ENCODE measurements at places on chromosomes 6 and 20.
A peak's percentile ranks its signal among the peaks of the same experiment; 100 is the strongest.

DNA sequence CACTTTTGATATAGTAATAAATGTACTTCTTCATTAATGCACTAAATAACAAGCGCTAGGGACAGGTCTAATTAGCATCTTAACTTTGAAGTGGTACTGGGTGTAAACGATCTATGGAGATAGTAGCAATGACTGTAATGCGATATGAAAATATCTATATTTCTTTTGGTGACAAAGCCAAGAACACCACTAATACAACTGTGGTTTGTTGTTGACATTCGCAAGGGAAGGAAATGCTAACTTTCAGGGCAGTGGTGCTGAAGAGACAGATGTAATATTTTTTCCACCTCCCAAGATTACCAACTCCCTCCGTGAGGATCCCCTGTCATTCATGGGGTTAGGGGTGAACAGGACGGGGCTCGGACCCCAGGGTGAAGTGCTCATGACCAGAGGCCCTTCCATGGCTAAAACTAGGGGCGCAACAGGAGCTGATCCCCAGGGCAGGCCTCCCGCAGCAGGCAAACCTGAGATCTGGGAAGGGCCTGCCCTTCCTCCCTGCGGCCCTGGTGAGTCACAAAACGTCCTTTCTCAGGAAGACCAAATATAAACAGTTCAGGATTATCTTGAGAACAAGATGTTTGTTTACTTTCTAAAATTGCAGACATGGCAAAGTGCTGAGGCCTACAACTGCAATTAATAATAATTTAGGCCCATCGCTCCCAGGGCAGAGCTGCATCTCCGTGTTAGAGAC lies 65.0 kb upstream of the TOX2 start:
- no peak for DNase-seq

DNA sequence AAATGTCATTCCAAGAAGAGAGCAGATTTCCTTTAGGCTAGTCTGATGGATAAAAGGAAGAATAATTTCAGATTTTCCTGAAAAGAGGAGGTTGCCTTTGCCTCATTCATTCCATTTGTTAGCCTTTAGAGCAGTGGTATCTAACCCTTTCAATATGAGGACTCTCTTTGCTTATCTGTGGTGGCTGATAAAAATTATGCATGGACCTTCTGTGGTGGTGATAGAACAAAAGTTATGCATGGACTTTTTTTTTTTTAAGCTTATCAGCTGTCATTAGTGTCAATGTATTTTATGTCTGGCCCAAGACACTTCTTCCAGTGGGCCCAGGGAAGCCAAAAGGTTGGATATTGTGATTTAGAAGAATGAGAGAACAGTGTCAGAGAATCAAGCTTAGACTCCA lies 1.7 kb downstream of the TRIM39 start:
- DNase-seq = no peak

DNA sequence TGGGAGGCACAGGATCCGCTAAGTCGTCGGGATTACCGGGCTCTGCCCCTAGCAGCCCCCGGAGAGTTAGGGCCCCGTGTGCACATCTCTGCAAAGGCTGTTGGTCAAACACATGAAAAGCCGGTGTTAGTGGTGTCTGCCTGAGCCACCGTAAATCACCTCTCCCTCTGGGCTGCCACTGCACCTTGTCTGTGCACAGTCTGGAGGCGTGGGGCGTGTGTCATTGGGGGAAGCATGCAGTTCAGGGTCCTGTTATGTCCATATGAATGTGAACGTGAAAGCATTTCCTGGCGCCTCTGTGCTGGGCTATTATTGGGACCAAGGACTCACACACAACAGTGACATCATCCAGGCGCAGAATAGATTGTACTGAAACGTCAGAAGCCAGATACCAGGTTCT lies 305.6 kb downstream of the NRN1 start:
- DNase-seq = no peak

DNA sequence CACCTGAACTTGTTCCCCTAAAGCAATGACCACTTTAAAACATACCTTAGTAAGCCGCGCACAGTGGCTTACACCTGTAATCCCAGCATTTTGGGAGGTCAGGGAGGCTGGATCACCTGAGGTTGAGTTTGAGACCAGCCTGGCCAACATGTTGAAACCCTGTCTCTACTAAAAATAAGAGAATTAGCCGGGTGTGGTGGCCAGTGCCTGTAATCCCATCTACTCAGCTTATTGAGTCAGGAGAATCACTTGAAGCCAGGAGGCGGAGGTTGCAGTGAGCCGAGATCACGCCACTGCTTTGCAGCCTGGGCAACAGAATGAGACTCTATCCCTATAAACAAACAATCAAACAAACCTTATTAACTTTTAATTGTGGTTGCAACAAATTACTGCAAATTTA lies 1.6 kb upstream of the RAET1E start:
- DNase-seq = no peak

DNA sequence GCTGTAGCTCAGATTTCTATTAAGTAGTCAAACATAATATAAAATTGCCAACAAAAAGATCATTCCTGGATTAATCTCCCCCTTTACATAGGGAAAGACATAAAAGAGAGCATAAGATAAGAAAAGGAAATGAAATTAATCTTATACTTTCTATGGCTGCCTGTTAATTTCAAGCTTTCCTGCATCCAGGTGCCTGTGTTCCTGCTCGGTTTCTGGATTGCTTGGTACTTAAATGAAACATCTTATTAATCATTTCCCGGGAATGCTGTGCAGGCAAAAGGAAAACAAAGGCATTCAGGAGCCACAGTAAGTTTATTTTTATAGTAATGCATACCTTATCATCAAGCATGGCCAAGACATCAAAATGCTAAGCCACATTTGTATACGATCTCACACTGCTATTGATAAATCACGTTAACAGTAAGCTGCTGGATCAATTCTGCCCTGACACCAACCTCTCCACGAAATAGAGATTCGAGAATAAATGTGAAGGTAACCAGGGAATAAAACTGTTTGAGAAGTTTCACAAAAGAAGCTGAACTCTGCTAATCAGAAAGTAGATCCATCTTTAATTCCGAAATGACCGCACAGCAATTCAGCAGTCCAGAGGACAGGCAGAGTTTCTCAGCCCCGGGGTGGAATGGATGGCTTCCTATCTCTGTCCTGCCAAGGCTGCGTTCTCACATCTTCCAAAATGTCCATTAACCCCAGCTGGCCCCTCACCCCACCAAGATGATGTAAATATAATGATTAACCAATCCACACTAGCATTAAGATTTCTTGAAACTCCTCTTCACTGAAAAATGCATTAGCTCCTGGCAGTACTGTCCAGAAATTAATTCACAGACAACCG lies 32.6 kb upstream of the APCDD1L start:
- no peak for DNase-seq

DNA sequence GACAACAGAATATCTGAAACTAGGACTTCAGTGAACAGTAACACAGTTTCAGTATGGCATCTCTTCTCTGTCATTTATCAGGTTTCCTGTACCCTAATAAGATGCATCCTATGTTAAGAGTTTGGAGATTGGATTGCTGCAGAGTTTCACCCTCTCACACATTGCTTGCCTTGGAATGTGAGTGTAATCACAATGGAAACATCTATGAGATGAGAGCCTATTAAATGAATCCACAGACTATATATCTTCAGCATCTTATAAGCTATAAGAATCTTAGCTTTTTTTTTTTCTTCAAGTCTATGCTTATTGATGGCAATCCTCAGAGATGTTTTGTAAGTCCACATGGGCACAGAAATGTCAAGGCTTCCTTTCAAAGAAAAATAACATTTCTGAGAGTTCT lies 292.5 kb downstream of the PRKN start:
- DNase-seq = no peak

DNA sequence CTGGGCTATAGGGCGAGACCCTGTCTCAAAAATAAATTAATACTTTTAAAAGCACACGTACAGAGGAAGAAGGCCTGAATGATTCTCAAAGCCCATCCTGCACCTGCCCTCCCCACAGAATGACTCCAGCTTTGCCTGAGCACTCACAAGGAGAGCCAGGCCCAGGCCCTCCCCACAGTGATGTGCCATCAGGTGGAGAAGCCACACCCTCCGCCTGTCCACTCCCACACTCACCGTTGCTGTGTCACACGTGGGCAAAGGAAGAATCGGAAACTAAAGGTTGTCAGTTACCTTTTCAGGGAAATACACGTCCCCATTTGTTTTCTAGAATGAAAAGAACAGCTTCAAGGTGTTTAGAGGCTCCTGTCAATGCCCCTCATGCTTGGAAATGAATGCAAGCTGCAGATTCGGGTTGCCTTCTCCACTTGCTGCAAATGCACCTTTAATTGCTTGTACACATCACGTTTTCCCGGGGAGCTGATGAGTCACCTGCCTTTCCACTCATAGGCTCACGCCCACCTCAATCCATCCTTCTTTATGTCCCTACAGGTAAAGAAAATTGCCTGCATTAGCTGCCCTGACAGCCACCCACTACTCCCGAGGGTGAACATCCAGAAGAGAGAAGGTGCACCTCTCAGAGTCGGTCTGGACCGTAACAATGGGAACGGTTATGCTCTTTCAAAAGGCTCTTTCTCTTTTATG lies 45.5 kb upstream of the AFDN start:
- DNase-seq = no peak

- DNase-seq = no peak
Measured at GRCh38 chr20:33601861-33602260, 60.3 kb upstream of the C20orf144 start.

GRCh38 chr20:1888796-1889463 lies 6.3 kb upstream of the SIRPA start:
- DNase-seq = no peak

GRCh38 chr6:56507517-56507916 lies 135.2 kb downstream of the DST start:
- no peak for DNase-seq

GRCh38 chr20:59439243-59439642 lies 138.8 kb downstream of the EDN3 start:
- no peak for DNase-seq

- no peak for DNase-seq
Measured at GRCh38 chr6:18263418-18264218, 712 bp downstream of the DEK start.

- DNase-seq = no peak
Measured at GRCh38 chr6:168927026-168927425, 326.6 kb downstream of the THBS2 start.

DNA sequence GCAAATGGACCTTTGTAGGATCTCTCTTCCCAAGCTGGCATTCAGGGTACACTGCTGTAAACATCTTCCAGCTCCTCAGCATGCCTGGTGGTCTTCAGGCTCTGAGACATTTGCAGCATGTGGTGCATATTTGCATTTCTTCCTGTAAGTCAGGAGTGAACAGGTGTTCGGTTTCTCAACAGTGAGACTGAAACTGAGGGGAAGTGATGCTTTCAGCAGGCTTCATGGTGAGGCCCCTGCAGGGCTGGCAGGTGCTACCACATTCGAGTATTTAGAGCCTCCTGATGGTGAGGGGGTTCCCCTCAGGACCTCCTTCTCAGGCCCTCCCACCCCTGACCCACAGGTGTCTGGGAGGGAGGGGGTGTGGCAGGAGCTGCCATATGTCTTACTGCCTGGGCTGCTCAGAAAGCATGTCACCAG lies 15.1 kb downstream of the MYBL2 start:
- DNase-seq = no peak

DNA sequence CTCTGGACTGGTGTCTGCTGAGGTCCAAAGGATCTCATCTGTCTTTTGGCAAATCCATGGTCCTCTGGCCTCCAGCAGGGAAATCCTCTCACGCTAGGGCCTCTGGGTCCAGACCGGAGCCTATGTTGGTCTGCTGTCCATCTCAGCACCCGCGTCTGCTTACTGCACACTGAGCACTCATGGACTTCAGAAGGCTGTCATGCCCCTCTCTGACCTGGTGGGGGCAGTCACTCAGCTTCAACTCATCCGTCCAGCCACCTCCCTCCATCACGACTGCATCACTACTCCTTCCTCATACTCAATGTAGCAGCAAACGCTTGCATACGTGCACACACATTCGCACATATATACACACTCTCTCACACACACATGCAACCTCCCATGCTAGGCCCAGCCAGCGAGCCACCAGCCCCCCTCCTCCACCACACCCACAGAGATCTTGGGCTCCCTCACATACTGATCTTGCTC lies 33.3 kb downstream of the GABRR2 start:
- DNase-seq = no peak

- no peak for DNase-seq
Measured at GRCh38 chr20:47320990-47321805, 35.3 kb downstream of the ZMYND8 start.

- DNase-seq = no peak
Measured at GRCh38 chr6:73560182-73560732, 39.4 kb upstream of the EEF1A1 start.

DNA sequence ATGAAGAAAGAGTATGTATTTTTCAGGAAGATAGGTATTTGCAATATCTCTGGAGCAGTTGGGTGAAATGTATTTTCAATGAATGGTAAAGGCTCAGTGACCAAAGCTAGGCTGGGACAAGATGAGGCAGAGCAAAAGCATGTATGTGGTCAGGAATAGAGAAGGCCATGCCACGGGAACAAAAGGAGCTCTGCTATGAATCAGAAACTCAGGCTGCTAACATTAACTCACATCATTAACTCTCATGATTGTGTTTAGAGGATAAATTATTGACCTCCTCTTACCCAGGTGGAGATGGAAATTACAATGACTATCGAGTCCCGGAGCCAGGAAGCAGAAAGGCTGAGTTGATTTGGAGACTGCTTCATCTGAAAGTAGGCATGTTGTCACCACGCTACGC lies 220.2 kb downstream of the FUT9 start:
- peak; percentile 48 for DNase-seq
